Central memory CD8-positive, alpha-beta T cell (primary cell): ENCODE measurements at places on chromosomes 5 and 9.

DNA sequence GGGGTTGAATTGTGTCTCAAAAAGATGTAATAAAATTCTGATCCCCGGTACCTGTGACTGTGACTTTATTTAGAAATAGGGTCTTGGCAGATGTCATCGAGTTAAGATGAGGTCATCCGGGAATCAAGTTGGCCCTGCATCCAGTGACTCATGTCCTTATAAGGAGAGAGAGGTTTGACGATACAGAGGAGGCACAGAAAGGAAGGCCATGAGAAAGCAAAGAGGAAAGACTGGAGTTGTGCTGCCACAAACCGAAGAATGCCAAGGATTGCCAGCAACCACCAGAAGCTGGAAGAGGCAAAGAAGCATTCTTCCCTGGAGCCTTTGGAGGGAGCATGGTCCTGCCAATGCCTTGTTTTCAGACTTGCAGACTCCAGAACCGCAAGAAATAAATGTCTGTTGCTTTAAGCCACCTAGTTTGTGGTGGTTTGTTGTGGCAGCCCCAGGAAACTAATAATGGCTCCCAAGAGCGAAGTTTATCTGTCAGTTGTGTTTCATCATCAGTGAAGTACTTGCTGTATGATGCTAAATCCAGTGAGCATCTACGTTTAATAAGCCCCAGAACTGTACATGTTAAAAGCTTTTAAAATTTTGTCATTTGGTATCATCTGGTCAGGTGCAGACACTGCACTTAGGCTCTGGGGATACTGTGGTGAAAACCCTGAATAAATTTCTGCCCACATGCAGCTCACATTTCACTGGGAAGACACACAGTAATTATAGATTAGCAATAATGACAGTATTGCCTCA is 114.8 kb downstream of the TLE4 start:
- H3K36me3 ChIP-seq: peaks cover 6% of the 10 kb centered on the region
- no peak overlapping the region for H3K4me3 ChIP-seq
- no peak for DNase-seq

- H3K27me3 ChIP-seq: no peaks in the 10 kb centered on the region
- H3K4me1 ChIP-seq: no peaks in the 10 kb centered on the region
- no peaks in the 10 kb centered on the region for H3K36me3 ChIP-seq
- no peak overlapping the region for H3K4me3 ChIP-seq
- H3K27ac ChIP-seq: no peak overlapping the region
These were observed 312.0 kb downstream of the CHSY3 start for GRCh38 chr5:130216286-130216685.

DNA sequence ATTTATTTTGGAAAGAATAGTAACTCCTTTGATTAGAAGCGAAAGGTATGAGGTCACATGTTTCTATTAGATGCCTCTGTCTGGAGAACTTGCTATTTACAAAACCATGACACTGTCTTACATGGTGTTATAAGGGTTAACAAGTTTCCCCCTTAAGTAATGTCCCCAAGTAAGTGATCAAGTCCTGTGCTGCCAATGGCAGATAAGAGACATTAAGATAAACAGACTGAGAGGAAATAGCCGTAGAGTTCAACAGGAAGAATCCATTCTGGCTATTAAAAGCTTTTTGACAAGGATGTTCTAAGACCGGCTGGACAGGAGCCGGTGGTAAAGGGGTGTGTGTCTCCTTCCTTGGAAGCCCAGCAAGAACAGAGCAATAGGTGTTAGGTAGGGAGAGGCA is 257.5 kb downstream of the GADD45G start:
- peaks cover 2% of the 10 kb centered on the region for H3K36me3 ChIP-seq
- H3K4me1 ChIP-seq: peaks cover 5% of the 10 kb centered on the region
- H3K27ac ChIP-seq: no peak overlapping the region
- H3K27me3 ChIP-seq: peaks cover 38% of the 10 kb centered on the region
- no peak for DNase-seq

- H3K27me3 ChIP-seq: no peaks in the 10 kb centered on the region
- no peak for DNase-seq
- H3K27ac ChIP-seq: no peak overlapping the region
- no peaks in the 10 kb centered on the region for H3K4me1 ChIP-seq
- no peak overlapping the region for H3K4me3 ChIP-seq
These were observed 184.0 kb downstream of the ACTL7B start for GRCh38 chr9:108671794-108672193.

GRCh38 chr9:107226421-107226820 is 56.7 kb upstream of the RAD23B start:
- H3K27me3 ChIP-seq: peaks cover 49% of the 10 kb centered on the region
- H3K36me3 ChIP-seq: peaks cover 1% of the 10 kb centered on the region
- no peak overlapping the region for H3K4me3 ChIP-seq
- H3K27ac ChIP-seq: no peak overlapping the region

GRCh38 chr5:96905864-96906263 is 29.6 kb downstream of the ERAP2 start:
- peaks cover 10% of the 10 kb centered on the region for H3K4me1 ChIP-seq
- no peak overlapping the region for H3K4me3 ChIP-seq
- DNase-seq: no peak
- H3K27me3 ChIP-seq: no peaks in the 10 kb centered on the region
- peak overlapping the region; percentile 81 for H3K27ac ChIP-seq

DNA sequence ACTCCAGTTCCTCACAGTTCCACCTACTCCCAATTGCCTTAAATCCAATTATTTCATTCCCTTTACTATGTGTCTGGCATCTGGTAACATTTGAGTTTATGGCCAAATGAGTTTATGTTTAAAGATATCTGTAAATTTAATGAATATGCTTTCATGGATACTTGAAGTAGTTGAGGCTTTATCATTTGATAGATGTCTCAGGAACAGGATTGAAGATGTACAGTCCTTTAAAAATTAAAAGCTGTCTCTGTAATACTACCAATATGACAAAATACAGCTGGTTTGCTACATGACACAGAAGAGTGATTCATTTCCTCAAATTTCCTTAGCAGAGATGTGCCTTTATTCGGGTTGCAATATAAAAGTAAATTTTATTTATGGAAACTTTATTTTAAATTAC is 2326.0 kb upstream of the ACO1 start:
- no peaks in the 10 kb centered on the region for H3K4me1 ChIP-seq
- DNase-seq: no peak
- no peak overlapping the region for H3K27ac ChIP-seq
- H3K36me3 ChIP-seq: no peaks in the 10 kb centered on the region
- H3K4me3 ChIP-seq: no peak overlapping the region

DNA sequence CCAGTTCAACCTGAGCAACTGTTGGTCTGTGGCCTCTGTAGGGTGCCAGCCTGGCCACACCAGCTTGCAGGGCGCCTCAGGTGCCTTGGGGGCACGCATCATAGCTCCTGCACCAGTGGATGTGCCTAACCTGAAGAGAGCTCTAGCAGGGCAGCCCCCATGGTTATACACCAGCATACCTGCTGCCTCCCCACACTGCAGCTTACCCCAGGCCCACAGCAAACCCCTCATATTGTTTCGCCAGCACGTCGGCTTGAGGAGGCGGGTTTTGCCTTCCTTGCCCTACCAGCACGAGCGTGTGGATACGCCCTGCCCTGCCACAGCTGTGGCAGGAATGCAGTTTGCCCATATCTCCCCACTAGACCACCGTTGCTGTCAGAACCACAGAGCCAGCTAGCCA is 435.9 kb downstream of the SLCO4C1 start:
- H3K27ac ChIP-seq: no peak overlapping the region
- H3K4me3 ChIP-seq: no peak overlapping the region
- H3K27me3 ChIP-seq: no peaks in the 10 kb centered on the region
- no peaks in the 10 kb centered on the region for H3K4me1 ChIP-seq

DNA sequence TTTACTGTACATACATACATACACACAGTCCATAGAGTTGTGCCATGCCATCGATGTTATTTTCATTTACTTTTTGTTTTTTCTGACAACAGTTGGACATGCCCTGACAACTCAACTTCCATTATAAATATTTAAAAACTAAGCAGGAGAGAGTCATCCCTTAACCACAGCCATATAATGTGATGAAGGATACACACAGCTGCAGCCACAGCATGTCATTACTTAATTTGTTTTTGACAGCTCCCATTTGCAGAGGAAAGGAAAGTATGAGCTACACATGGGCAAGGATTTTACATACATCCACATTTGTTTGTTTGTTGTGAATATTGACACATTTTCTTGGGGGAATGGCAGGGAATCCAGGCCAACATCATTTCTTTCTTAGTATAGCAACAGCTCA is 91.5 kb upstream of the TUT7 start:
- no peak overlapping the region for H3K4me3 ChIP-seq
- no peaks in the 10 kb centered on the region for H3K36me3 ChIP-seq
- H3K27ac ChIP-seq: no peak overlapping the region
- H3K4me1 ChIP-seq: no peaks in the 10 kb centered on the region
- DNase-seq: no peak

- peak; percentile 21 for DNase-seq
- H3K27ac ChIP-seq: no peak overlapping the region
- no peaks in the 10 kb centered on the region for H3K36me3 ChIP-seq
- no peak overlapping the region for H3K4me3 ChIP-seq
- peaks cover 52% of the 10 kb centered on the region for H3K27me3 ChIP-seq
These were observed 10.9 kb upstream of the GADD45G start for GRCh38 chr9:89593727-89594427.

DNA sequence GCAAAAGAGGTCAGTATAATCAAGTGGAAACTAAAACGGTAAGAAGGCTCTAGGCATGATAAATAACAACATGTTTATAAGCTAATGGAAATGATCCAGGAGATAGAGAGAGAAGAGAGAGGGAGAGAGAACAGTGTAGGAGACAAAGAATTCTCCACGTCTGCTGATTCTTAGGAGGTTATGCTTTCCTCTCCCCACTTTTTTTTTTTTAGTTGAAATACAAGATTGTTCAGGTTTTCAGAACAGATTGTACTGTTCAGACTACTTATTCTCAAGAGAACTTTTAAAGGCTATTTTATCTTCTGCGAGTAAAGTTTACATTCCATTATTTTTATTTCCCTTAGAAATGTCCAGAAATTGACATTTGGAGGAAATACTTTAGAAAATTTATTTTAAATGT is 4.0 kb downstream of the CCDC192 start:
- H3K4me3 ChIP-seq: no peak overlapping the region
- DNase-seq: no peak
- no peaks in the 10 kb centered on the region for H3K4me1 ChIP-seq
- H3K36me3 ChIP-seq: no peaks in the 10 kb centered on the region

DNA sequence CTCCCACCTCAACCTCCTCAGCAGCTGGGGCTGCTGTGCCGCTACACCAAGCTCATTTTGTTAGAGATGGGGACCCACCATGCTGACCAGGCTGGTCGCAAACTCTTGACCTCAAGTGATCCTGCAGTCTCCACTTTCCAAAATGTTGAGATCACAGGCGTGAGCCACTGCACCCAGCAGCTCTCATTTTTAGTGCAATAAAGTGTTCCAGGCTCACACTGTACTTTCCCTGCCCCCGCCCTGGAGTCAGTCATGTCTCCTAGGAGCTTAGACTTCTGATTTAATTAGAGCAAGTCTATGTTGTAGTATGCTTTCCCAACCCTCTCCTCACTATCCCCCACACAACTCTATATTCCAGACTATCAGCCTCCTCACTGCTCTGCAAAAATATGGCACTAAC is 238.0 kb upstream of the ACTBL2 start:
- no peak overlapping the region for H3K27ac ChIP-seq
- H3K36me3 ChIP-seq: peaks cover 2% of the 10 kb centered on the region
- H3K4me3 ChIP-seq: no peak overlapping the region
- DNase-seq: no peak

GRCh38 chr9:37908698-37909186 is 4.8 kb upstream of the SLC25A51 start:
- DNase-seq: no peak
- no peak overlapping the region for H3K4me3 ChIP-seq
- peaks cover 11% of the 10 kb centered on the region for H3K4me1 ChIP-seq
- no peaks in the 10 kb centered on the region for H3K27me3 ChIP-seq
- peaks cover 6% of the 10 kb centered on the region for H3K36me3 ChIP-seq

DNA sequence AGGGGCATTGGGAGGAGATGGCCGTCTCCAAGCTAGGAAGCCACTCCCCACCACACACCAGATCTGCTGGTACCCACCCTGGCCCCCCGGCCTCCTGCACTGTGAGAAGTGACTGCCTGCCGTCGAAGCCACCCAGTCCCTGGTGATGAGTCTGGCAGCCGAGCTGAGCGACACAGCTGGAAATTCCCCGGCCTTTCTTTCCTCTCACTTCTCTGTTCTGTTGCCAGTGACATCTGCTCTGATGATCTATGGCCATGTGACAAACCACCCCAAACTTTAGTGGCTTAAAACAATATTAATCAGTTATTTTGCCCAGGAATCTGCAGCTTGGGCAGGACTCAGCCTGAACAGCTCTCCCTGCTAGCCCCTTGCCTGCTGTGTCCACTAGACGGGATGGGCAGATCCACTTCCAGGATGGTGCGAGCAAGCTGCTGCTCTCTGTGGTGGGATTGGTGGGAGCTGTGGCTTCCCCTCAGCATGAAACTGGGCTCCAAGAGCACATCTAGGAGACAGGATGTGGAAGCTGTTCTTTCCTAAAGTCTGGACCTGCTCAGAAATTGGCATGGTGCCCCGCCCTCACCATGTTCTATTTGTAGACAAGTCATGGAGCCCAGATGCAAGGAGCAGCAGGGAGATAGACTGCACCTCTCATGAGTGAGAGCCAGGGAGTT is 211.2 kb downstream of the GADD45G start:
- DNase-seq: no peak
- H3K4me3 ChIP-seq: no peak overlapping the region
- peaks cover 16% of the 10 kb centered on the region for H3K27me3 ChIP-seq
- H3K4me1 ChIP-seq: no peaks in the 10 kb centered on the region

- peaks cover 18% of the 10 kb centered on the region for H3K27me3 ChIP-seq
- H3K36me3 ChIP-seq: peaks cover 1% of the 10 kb centered on the region
- H3K27ac ChIP-seq: no peak overlapping the region
- H3K4me3 ChIP-seq: no peak overlapping the region
These were observed 183.0 kb downstream of the RGS3 start for GRCh38 chr9:113646491-113646890.

GRCh38 chr9:121371495-121372061 is 1.5 kb upstream of the STOM start:
- H3K36me3 ChIP-seq: peaks cover 14% of the 10 kb centered on the region
- H3K27me3 ChIP-seq: no peaks in the 10 kb centered on the region

GRCh38 chr9:104927912-104928740 is at the start of gene ABCA1:
ABCA1 (minus strand) TSS chr9:104928155; CDS start chr9:104903679, 24,476 bp downstream.
- H3K36me3 ChIP-seq: peaks cover 8% of the 10 kb centered on the region
- no peak within 1 kb of the TSS for H3K27ac ChIP-seq
- H3K27me3 ChIP-seq: peaks cover 55% of the 10 kb centered on the region
- H3K4me3 ChIP-seq: peak within 1 kb of the TSS; percentile 81
- DNase-seq: peak; percentile 37
- H3K4me1 ChIP-seq: peaks cover 13% of the 10 kb centered on the region

DNA sequence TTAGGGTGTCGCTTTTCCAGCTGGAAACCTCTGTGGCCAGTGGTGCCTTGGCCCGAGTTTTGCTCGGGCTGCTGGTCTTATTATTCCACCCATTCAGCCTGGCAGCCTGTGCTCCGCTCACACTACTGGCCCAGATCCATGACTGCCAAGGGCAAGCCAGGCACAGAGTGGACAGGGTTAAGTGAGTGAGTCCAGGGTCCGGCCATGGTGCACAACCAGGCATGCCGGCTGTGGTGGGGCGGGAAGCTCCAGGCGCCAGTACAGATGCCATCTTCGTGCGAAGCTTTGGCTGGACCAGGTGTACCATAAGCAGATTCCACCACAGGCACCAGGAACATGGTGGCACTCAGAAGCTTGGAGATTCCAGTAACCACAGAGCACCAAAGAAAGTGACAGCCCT is 580.2 kb upstream of the FAM174A start:
- DNase-seq: no peak
- H3K4me1 ChIP-seq: no peaks in the 10 kb centered on the region
- H3K27ac ChIP-seq: no peak overlapping the region
- H3K27me3 ChIP-seq: no peaks in the 10 kb centered on the region
- H3K36me3 ChIP-seq: no peaks in the 10 kb centered on the region
- no peak overlapping the region for H3K4me3 ChIP-seq

- H3K4me3 ChIP-seq: no peak overlapping the region
- no peaks in the 10 kb centered on the region for H3K4me1 ChIP-seq
- DNase-seq: no peak
These were observed 232.0 kb downstream of the RFK start for GRCh38 chr9:76162086-76162730.
